ENCODE measurements at places on chromosomes 7 and 10.

DNA sequence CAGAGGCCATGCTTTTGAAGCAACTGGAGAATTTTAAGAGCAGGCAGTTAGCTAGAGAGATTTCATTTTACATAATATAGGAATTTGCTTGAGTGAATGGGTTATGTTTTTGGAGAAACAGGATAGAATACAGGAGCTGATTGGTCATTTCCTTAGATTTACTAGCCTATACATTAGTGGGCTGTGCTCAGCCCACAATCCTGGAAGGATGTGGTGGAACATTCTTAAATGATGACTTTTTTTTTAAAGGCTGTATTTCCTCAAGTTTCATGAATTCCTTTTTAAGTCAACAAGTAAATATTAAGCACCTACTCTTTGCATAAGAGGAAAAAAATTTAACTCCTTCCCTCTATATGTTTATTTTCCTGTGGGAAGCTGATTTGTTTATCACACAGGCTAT, 314.4 kb upstream of the BMPER start:
- no peak for DNase-seq

- DNase-seq, result no peak
Measured at GRCh38 chr10:47041396-47042198, 130.4 kb downstream of the PTPN20 start.

GRCh38 chr7:149497467-149498261, at the start of gene ZNF746:
TSS of gene ZNF746 (minus strand) at chr7:149497809. CDS start at chr7:149497536, 273 bp downstream.
- peak; percentile 81 for DNase-seq

- DNase-seq, result no peak
Measured at GRCh38 chr10:86715156-86715795, 41.1 kb upstream of the BMPR1A start.

DNA sequence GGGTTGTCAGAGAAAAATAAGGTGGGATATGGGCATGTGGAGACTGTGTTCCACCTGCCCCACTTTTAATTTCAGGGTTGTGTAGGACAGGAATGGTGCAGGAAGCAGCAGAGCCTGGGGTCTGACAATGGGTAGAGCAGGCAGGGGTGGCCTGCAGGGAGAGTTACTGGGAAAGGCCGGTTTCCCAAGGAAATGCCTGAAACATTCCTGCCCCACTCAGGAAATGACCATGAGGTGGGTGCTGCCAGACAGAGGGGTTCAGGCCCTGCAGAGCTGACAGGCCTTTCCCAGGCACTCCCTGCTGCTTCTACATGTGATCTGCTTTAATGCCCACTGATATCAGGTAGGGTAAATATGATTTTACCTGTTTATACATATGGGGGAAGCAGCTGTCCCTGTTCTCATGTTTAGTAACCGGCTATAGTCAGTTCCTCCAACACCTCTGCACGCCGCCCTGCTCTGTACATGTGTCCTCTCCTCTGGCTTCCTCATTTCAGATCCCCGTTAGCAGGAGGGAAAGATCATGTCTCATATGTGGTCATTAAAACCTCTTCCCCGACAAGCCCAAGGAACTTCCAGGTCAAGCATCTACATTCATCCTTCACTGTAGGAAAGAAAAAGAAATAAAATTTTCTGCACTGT, 118.6 kb upstream of the PRSS58 start:
- no peak for DNase-seq

DNA sequence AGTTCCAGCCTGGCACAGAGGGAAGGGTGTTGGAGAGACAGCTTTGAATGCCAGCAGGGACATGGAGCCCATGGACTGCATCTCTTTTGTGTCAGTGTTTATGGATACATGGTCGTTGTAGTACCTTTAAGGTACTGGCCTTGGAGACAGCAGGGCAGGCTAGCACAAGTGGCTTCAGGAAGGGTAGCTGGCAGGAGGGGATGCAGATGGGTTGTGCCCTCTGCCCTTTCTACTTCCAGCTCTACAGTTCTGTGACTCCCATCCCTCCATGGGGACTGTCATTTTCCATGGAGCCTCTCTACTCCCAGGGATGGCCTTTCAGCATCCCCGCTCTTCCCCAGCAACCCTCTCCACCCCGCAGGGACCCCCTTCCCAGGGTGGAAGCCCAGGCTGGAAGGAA, 25.1 kb downstream of the POLL start:
- no peak for DNase-seq

- DNase-seq, result no peak
Measured at GRCh38 chr7:8283968-8284367, 22.0 kb upstream of the ICA1 start.

GRCh38 chr10:113165673-113166072, 215.6 kb downstream of the TCF7L2 start:
- no peak for DNase-seq

- DNase-seq, result no peak
Measured at GRCh38 chr7:14698239-14698638, 204.3 kb downstream of the DGKB start.

DNA sequence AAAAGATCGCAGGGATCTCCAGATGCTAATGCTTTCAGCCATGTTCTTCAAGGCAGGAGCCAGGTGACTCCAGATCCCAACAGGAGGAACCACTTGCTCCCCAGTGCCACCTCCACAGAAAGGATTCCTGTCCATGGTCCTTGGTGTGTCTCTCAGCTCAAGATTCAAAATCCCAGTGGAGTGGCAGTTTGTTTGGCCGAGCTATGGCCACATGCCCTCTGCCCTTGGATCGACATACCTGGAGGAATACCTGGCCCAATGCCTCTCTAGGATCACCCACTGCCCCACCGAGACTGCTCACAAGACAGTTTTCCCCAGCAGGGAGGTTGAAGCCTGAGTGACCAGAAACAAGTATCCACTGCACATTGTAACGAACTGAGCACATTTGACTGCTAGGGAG, 3.9 kb upstream of the GPRIN2 start:
- DNase-seq, result peak; percentile 1

DNA sequence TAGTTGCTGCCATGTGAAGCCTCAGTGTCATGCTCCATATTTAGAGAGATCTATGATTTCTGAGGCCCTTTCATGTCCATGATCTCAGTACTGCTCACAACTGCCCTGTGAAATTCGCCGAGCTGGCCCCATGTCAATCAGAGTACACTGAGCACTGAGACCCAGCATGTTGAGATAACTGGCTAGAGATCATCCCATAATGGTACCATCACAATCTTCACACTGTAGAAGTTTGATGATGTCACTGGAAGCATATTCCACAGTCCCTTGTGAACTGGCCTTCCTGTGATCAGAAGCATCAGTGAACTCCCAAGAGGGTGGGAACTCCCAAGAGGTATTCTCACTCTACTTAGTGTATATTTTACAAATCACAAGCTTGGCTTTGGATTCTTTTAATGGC, 116.0 kb downstream of the EGFR start:
- no peak for DNase-seq

DNA sequence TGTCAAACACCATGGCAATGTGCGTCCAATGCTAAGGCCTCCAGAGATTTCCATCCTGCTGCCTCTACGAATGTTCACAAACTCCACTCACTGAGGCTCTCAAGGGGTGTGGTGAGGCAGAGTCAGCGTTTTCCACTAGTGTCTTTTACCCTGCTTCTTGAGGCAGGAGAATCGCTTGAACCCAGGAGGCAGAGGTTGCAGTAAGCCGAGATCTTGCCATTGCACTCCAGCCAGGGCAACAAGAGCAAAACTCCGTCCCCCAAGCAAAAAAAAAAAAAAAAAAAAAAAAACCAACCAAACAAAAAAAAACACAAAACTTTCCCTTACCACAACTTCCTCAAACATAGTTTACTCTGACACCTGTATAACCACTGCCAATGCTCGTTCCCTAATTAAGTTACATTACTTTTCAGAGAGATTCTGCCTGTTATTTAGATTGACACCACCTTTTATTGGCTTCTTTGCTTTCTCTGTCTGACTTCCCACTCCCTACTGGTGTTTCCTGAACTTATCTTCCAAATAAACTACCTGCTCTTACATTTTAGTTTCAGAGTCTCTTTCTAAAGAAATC, 102.1 kb upstream of the ZNF746 start:
- no peak for DNase-seq

DNA sequence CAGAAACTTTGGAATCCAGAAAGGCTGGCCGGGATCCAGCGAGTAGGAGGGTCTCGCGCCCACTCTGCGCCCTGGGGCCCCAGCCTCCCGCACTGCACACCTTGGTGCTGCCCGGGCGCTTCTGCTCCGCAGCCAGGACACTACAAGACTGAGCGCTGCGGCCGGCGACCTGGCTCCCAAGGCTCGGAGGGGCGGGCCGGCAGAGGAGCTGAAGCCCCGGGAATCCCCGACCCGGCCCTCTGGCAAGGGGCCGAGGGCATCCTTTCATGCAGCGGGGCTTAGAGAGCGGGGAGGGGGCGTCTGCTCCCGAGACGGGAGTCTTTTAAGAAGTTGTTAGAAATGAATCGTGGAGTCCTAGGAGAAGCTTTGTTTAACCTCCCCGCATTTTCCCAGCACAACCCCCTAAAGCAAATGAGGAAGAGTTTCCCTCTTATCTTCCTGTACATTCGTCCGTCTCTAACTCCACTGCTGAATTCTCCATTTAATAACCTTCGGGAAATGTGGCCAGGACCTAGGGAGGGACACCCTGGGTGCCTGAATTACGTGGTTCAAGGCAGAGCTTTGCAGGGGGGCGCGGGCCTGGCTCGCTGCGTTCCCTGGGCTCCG, 1.1 kb downstream of the VWC2 start:
- no peak for DNase-seq

- DNase-seq, result no peak
Measured at GRCh38 chr10:77666821-77667220, 29.2 kb upstream of the KCNMA1 start.
